OCI-LY7 (cell line): ENCODE measurements at places on chromosomes 16 and 17. TPM values are rescaled to one million over a fixed set of nuclear protein-coding genes. Genes with fewer than 3 reads are reported as not detected.

DNA sequence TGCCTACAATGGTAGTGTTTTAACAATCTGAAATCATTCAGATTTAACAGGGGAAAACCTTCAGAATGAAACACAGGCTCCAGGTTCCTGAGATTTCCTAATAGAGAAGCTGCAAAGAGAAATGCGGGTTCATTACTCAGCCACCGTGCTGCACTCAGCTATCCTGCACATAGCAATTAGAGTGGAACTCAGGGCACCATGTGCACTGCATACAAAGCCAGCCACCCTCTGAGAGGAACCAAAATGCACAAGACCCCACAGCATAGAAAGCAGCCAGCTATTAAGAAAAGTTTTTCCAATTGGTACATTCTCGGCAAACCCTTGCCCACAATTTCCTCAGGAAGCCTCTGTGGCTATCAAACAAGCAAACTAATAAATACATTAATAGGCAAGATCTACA, 37.4 kb downstream of the TOM1L2 start:
- DNase-seq, result no peak

DNA sequence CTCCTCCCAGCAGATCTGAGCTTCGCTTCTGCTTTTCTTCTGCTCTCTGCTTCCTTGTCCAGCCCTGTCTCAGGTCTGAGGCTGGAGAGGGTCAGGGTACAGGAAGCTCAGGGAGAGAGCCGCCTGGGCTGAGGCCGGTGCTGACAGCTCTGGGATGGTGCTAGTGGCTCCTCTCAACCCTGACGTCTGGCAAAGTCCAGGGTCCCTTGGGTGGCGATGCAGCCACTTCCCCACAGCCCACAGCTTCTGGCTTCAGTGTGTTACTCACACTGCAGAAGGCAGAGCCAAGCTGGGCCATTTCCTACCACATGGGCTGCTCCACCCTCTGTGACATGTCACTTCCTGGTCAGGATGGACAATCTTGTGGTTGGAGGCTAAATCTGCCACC, at the start of gene CD300C:
TSS of gene CD300C (minus strand) at position 273 of the 388 bp plus-strand sequence. CDS start 333 bp downstream, outside the sequence.
- no peak for DNase-seq

DNA sequence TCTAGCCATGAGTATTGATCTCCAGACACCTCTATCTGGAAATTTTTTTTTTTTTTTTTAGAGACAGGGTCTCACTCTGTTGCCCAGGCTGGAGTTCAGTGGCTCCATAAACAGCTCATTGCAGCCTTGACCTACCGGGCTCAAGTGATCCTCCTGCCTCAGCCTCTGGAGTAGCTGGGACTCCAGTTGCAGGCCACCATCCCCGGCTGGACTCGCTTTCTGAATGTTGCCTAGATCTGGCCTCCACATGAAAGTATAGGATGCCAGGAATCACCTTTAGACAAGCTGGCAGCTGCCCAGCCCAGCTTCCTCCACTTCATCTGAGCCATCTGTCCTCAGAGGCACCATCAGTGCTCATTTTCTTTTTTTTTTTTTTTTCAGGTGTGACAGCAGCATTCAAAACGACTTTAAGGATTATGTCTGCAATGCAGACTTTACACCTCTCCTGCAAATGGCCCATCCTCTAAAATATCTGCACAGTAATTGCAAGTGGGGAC, 6.4 kb upstream of the PRR14 start:
- DNase-seq, result no peak

GRCh38 chr17:71055128-71055527, 885.8 kb downstream of the KCNJ2 start:
- DNase-seq, result no peak

DNA sequence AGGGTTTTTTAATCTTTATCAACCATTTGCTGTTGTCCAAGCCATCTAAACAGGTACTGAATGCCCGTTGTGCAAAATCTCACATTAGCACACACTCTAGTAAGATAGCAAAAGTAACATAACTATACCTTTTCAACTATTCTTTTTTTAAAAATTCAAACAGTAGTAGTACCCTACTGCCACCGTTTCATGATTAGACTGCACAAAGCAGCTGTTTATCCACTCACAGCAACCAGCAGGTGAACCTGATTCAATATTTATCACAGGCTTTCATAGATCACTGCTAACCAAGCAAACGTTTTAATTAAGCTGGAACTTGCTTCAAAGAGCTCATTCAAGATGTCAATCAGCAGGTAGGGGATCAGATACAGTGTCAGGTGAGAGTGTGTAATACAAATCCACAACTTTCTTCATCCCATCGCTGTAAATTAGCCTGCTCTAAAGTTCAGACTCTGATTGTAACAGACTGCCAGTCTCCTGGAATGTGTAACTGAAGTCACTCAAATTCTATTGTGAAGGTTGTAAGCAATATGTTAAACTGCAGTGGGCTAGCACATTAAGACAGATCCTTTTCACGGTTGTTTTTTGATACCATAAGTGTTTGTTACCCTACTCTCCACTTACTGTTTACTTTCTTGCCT, 47.3 kb downstream of the BRIP1 start:
- peak; percentile 7 for DNase-seq

GRCh38 chr16:60651346-60651745, 1384.9 kb downstream of the CDH8 start:
- no peak for DNase-seq

Gene C16orf74
- total RNA-seq, result 7.5 and 9.7 TPM in 2 replicates

Gene TNFRSF13B
- 5.7 and 7.5 TPM in 2 replicates for total RNA-seq

GRCh38 chr17:39564211-39564848, 43.4 kb downstream of the NEUROD2 start:
- DNase-seq, result no peak

DNA sequence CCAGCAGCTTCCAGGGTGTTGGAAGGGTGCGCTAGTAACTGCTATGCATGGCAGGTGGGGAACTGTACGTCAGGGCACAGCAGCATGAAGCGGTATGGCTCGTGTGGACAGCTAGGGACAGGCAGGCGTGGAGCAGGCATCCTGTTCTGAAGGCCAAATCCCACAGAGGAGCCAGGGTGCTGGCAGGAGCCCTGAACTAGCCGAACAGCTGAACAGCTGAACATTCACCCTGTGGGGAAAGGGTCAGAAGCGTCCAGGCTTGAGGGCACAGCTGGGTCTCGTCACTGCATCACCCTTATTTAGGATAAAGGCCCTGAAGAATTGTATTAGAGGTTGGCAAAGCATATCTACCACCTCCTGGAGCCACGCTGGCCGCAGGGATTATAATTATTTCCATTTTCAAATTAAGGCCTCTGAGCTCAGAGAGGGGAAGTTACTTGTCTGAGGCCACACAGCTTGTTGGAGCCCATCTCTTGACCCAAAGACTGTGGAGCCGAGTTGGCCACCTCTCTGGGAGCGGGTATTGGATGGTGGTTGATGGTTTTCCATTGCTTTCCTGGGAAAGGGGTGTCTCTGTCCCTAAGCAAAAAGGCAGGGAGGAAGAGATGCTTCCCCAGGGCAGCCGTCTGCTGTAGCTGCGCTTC, 3.3 kb upstream of the STH start:
- no peak for DNase-seq

Gene TBC1D3L
- total RNA-seq, result 20.0 and 25.9 TPM in 2 replicates

DNA sequence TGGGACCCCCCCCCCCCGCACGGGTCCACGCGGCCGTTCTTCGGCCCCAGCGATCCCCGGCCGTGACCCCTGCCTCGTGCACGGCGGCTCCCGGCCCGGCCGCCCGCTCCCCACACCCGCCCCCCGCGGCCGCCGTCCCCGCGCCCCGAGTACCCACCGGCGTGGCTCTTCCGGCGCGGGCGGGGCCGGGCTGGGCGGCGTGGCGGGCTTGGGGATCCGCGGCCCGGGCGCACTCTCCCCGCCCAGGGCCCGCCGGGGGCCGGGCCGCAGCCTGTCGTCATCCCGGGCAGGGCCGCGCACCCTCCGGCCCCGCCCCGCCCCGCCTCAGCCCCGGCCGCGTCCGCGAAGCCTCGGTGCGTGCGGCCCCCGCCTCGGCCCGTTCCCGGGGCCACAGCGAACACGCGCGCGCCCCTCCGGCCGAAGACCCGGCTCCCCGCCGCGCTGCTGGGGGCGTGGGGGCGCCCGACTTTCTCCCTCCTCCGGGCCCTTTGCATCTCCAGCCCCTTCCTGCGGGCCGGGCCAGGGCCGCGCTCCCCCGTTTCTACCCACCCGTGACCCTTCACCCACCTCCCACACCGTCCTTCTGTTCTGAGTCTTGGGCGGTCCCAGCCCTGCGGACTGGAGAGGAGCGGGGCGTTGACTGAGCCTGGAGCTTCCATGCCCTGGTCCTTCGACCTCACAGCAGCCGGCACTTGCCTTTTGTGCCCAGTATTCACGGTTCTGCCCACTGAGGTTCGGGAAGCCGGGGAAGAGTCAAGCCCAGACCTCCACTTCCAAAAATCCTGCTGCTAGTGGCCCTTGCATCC, 840 bp downstream of the MYO1C start:
- DNase-seq, result peak; percentile 68

Gene RPS2
- 3,120 and 3,140 TPM in 2 replicates for total RNA-seq

Gene KIF22
- 232 and 253 TPM in 2 replicates for total RNA-seq

DNA sequence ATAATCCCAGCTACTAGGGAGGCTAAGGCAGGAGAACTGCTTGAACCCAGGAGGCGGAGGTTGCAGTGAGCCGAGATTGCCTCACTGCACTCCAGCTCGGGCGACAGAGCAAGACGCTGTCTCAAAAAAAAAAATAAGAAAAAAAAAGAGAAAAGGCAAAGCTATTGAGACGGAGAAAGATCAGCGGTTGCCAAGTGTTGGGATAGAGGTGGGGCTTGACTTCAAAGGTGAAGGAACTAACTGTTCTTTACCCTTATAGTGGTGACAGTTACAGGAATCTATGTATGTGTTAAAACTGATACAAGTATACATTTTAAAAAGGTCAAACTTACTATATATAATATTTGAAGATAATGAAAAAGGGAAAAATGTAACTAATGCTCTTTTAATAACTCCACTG, 22.5 kb downstream of the AKAP10 start:
- no peak for DNase-seq

DNA sequence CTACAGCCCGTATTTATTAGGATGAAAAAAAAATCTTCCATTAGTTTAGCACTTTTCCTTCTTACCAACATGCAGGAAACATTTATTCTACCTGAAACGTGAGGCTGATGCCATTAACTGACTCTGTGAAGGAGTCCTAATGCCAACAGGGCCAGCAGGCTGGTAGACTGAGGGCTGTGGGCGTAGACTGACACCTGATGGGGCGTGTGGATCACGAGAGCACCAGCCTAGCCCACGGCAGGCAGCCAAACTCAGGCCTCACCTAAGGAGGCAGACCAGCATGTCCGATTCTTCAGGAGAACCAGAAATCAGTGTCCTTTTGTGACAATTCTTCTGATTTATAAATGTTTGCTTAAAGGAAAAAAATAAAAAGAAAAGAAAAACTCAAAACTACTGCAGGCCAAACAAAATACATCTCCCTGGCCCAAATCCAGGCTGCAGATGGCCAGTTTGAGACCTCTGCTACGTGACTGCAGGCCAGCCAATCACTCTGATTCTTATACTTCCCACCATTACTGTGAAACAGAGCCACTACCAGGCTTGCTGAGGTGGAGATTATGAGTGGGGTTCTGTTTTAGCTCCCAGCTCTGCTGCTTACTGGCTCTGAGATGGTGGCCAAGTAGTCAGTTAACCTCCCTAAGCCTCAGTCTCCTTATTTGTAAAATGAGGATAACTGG, 66.5 kb downstream of the GNAO1 start:
- DNase-seq, result no peak

Gene CDK10
- total RNA-seq, result 129 and 130 TPM in 2 replicates

DNA sequence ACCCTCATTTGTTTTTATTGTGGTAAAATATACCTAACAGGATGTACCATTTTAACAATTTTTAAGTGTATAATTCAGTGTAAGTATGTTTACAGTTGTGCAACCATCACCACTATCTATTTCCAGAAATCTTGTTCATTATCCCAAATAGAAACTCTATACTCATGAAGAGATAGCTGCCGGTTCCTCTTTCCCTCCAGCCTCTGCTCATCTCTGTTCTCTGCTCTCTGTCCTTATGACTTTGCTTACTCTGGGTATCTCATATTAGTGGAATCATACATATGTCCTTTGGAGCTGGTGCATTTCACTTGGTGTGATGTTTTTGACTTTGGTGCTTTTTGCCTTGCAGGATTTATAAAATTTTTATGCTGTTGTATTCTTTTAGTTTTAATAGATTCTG, 19.4 kb downstream of the CYLD start:
- no peak for DNase-seq

Gene IQCK
- total RNA-seq, result 2.7 and 4.3 TPM in 2 replicates

Gene VAT1L
- total RNA-seq, result not detected in 2 replicates

Gene STX1B
- total RNA-seq, result 2.1 and 2.4 TPM in 2 replicates

DNA sequence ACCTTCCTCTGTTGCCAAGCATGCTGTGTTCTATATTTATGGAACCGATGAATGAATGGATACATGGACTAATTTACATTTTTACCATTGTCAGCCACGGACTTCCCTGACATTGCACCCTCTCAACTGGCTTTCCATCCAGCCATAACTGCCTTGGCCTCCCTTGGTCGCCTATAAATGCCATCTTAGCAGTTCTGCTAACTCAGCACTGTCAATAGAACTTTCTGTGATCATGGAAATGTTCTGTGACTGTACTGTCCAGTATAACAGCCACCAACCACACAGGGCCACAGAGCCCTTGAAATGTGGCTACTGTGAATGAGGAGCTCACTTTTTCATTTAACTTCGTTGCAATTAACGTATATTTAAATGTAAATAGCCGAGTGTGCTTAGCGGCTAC, 8.7 kb upstream of the BCO1 start:
- DNase-seq, result no peak

DNA sequence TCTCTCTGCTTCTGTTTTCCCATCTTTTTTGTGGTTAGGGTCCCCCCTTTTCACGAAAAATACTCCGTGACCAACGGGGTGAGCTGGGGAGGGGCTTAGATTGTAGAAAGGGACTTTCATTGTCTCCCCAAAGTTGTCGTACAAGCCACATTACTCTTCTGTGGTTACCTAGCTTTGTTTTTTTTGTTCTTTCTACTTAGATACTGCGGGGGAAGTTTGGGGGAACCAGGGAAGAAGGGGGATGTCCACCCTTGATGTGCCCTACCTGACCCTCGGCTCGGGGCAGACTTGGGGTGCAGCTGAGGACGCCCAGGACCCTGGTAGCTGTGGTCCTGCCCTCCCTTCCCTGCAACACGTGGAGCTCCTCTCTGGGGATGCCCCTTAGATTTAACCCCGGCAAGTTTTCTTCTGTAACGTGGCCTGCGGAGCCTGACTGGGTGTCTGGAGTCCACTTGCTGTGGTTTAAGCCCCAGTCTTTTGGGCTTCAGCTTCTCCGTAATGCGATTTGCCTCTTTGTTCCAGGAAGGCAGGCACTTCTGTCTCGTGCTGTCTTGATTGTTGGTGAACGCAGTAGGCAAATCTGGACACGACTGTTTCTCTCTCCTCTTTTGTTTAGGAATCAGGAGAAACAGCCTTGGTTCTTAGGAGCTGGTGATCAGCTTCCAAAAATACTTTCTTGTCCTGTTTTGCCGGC, 892 bp downstream of the ABCC1 start:
- peak; percentile 58 for DNase-seq

Gene RAC3
- 15.1 and 16.4 TPM in 2 replicates for total RNA-seq

Gene TBC1D3H
- not detected in 2 replicates for total RNA-seq
